ENCODE measurements at places on chromosomes 16 and 17.

DNA sequence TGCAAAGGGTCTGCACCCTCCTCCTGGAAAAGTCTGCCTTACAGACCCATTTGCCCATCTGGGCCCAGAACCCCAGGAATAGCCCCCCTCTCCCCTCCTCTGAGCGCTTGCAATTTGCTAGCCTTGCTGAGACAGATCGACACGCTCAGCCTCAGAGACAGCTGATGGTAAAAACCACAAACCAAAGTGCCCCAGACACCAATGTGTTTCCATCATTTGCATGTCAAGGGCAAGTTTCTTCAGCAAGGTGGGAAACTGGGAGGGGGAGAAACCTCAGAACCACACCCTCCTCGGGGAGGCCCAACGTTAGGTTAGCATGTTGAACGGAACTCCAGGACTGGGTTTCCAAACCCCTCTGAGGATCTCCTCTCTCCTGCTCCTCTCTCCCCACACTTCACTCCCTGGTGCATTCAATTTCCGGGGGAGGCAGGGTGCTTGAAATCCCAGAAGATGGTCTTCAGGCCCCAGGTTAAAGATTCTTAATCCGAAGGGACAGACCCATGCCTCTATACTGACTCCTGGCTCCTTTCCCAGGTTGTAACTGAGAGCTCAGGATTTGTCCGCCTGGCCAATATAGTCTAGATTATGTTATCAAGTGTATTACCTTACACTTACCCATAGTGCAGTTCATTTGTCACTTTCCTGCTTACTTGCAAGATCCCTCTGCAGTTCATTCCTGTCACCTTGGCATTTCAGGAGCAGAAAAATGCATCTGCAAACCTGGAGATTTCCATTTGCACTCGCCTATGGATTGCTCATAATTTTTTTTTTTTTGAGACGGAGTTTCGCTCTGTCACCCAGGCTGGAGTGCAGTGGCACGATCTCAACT, 1.3 kb upstream of the CUEDC1 start:
- DNase-seq: no peak

DNA sequence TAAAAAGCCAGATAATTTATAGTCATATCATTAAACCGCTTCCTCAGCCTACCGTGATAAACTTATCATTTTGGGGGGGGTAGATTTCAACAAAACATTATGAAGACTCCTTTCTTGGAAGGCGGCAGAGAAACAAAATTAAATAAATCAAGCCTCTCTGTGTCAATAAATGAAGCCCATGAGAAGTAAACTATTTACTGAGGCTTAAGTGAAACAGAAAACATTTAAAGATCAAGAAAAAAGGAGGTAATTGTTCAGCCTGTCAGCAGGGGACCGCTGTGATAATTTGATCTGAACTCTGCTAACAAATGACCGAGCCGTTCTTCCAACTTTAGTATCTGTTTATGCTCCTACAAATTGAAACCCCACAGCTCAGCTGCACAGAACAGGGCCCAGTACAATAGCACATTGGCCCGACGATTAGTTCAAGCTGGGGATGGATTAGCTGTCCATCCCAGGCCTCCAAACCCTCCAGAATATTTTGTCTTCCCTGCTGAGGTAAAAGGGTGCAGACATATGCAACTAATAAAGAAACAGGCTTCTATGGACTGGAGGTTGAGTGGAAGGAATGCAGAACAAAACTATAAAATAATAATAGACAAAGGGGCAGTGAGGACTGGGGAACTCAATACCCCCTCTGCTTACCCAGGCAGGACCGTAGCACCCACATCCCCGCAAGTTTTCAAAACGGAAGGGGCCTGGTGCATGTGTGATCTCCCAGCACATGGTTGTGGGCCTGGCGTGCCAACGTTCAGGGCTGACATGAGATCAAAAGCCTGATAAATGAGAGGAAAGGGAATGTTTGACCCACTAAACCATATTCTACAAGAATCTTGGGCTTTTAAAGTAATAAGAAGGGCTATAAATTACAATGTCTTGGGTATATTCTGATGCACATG, 298.1 kb upstream of the IRX5 start:
- no peak for DNase-seq

DNA sequence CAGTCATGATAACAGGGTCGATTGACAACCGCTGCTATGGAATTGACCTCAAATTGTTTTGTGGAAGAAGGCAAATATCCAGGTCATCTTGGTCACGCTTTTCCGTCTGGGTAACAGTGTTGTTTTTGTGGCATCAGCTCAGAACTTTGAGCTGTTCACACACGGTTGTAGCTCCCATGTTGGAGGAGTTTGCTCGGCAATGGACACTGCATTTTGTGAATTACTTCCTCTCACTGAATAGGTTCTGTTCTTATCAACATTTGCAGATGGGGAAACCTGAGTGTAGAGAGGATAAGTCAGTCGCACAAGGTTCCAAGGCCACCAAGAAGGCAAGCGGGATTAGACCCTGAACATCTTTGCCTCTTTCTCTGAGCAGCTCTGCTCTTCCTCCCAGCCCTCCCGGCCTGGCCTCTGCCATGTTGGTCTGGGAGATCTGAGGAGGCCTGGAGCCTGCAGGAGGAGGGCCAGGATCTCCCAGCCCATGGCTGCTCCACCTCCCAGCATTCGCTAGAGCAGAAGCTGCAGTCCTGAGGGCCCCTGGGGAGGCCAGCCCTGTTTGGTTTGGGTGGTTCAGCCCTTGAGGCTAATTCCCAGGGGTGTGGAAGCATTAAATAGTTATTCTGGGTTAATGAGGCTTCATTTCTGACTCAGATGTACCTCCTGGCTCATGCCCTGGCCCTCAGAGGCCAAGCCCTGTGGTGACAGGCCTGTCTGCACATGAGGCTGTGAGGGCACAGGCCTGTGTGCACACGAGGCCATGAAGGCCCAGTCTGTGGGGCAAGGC, 154.1 kb upstream of the PLCG2 start:
- DNase-seq: no peak

- DNase-seq: no peak
Measured at GRCh38 chr17:50440172-50440837, 14.3 kb downstream of the ACSF2 start.

GRCh38 chr17:68431661-68432071, 25.6 kb downstream of the WIPI1 start:
- DNase-seq: peak; percentile 46

DNA sequence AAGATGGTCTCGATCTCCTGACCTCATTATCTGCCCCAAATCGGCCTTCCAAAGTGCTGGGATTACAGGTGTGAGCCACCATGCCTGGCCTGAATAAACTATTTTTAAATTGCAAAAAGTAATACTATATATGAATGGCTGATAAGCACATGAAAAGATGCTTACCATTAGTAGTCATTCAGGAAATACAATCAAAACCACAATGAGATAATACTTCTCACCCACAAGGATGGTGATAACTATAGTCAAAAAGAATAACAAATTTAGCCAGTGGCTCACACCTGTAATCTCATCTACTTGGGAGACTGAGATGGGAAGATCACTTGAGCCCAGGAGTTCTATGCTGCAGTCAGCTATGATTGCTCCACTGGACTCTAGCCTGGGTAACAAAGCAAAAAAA, 2.4 kb upstream of the TACO1 start:
- no peak for DNase-seq

DNA sequence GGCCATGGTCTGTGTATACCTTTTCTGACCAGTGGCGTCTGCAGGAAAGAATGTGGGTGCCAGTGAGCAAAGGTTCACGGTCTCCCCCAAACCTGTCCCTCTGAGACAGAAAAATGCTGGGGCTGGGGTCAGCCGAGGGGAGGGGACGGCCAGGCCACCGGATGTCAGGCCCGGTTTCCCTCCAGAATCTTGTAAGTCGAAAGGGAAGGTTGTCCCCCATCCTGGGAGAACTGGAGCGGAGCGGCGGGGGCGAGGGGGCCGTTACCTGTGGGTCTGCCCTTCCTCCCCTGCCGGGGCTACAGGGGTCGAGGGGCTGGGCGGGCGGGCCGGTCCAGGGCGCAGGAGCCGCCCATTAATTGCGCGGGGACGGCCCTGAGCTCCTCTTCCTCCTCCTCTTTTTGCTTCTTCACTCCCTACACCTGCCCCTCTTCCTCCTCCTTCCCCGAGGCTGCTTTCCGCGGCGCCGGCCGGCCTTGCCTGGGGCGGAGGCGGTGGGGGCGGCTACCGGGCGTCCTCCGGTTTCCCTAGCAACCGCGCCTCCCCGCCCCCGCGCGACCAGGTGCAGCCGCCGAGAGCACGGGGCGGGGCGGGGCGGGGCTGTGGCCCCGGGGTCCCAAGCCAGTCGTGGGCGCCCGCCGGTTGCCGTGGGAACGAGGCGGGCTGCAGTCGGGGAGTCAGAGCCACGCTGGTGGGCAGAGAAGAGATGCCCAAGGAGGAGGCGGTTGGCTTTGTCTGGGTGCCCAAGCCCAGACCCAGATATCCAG, at the start of gene MARCHF10:
Gene MARCHF10 (minus strand): TSS at position 503 of the 764 bp plus-strand sequence. CDS start 6,579 bp downstream, outside the sequence.
- no peak for DNase-seq

GRCh38 chr16:80988756-80989155, 17.9 kb downstream of the CMC2 start:
- no peak for DNase-seq

GRCh38 chr17:80594431-80595269, 50.0 kb downstream of the RPTOR start:
- DNase-seq: no peak

- no peak for DNase-seq
Measured at GRCh38 chr16:74896389-74897370, 88.2 kb downstream of the WDR59 start.

GRCh38 chr16:64211331-64211730, 910.5 kb downstream of the CDH11 start:
- no peak for DNase-seq

DNA sequence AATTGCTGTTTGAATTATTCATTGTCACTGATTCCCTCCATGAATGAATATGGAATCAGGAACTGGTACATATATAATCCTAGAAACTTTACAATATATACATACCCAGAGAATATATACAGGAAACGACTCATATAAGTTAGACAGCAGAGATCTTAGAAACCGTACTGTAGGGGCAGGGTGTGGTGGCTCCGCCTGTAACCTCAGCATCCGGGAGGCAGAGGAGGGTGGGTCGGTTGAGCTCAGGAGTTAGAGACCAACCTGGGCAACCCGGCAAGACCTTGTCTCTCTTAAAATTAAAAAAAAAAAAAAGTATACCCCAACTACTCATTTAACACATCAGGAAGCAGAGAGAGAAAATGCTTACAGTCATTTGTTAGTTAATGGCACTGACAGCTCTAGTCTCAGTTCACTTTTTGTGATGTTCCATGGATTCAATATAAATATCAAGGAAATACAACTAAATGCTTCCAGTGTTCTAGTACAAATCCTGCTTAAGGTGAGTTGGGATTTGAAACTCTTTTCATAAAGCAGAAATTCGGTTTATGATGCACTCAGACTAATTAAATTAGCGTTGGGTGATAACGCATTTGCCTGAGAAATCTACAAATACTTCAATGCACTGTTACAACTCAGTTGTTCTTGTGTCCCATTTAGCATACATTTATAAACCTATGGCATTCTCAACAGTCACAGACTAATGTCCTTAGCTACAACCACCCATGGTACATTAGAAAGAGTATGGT, 5.6 kb downstream of the GLG1 start:
- no peak for DNase-seq

- DNase-seq: no peak
Measured at GRCh38 chr16:1048442-1049112, 24.0 kb upstream of the SSTR5 start.

- DNase-seq: no peak
Measured at GRCh38 chr16:11254913-11255736, 879 bp downstream of the SOCS1 start.

GRCh38 chr17:6919158-6919557, 76.7 kb upstream of the ALOX12 start:
- DNase-seq: no peak

GRCh38 chr17:7080456-7081041, 498 bp upstream of the CLEC10A start:
- DNase-seq: no peak

- DNase-seq: no peak
Measured at GRCh38 chr16:1330260-1330914, 3.1 kb upstream of the BAIAP3 start.

DNA sequence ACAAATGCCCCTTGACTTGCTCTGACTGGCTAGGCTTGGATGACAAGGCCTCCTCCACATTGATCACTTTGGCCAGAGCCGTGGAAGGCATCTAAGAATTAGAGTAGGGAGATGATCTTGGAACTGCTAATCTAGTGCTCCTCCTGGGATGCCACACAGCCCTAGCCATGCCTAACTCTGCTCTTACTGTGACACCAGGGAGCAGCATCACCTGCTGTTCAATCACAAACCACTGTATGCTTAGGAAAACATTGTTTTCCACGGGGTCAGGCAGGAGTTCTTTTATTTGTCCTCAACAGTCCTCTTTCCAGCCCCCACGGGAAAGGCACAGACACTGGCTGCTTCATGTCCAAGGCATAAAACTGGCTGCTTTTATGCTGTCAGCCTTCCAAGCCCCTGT, 46.3 kb downstream of the C16orf78 start:
- no peak for DNase-seq

GRCh38 chr16:11949527-11949926, 7.7 kb upstream of the NPIPB2 start:
- DNase-seq: no peak

GRCh38 chr17:47265983-47266541, 12.4 kb downstream of the ITGB3 start:
- no peak for DNase-seq

DNA sequence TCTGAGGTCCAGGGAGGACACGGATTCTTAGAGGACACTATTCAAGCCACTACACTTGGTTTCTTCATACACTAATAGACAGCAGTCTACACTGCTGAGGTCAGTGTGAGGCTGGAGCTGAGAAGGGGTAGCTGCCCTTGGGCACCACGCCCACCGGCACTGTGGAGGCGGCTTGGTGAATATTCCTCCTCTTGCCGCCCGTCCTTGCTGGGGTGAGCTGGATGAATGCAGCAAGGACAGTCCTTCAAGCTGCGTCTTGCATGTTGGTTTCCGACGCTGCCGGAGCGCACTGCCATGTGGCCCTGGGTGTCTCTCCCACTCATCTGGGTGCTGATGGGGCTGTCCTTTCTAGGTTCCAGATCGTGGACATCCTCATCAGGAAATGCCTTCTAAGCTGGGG, 2.6 kb downstream of the ZNF205 start:
- no peak for DNase-seq

- peak; percentile 45 for DNase-seq
Measured at GRCh38 chr17:66580184-66580955, 254.5 kb upstream of the CACNG5 start.

GRCh38 chr17:42041619-42042018, 8.8 kb downstream of the C17orf113 start:
- no peak for DNase-seq

DNA sequence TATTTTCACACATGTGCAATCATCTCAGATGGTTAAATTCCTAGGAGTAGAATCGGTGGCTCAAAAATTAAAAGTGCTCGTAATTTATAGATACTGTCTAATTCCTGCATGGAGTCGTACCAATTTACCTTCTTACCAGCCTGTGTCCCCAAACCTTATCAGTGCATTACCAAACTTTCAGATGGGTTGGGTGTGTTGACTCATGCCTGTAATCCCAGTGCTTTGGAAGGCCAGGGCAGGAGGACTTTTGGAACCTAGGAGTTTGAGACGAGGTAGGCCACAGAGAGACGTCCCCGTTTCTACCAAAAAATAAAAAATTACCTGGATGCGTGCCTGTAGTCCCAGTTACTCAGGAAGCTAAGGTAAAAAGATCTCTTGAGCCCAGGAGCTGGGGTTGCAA, 34.5 kb upstream of the GPRC5B start:
- DNase-seq: no peak

All from left renal pelvis (tissue), 4 donors.